ENCODE measurements at places on chromosomes 11 and 22.

DNA sequence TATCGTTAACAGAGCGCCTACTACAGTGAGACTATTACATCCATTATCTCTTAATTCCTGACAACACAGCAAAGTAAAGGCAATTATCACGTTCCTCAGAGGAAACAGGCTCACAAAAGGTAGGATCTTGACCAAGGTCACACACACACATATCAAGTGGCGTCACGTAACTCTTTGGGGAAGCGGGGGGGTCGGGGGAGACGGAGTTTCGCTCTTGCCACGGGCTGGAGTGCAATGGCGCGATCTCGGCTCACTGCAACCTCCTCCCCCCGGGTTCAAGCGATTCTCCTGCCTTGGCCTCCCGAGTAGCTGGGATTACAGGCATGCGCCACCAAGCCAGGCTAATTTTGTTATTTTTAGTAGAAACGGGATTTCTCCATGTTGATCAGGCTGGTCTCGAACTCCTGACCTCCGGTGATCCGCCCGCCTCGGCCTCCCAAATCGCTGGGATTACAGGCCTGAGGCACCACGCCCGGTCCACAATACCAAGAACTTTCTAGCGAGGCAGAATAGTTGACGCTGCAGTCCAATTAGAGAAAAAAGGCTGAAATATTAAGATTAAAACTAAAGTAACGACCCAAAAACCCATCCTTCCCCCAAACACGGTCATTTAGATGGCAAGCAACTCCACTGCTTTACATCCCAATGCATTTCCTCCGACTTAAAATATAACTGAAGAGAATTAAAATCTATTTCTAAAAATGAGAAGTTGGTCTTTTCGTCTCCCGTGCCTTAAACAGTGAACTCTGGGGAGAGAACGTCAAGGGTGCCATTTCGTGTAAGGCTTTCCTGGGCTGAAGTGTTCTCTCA lies 1.2 kb downstream of the DDX17 start:
- peak; percentile 12 for DNase-seq

- DNase-seq, result no peak
These were observed 1.1 kb downstream of the MYBPC3 start for GRCh38 chr11:47351156-47352126.

DNA sequence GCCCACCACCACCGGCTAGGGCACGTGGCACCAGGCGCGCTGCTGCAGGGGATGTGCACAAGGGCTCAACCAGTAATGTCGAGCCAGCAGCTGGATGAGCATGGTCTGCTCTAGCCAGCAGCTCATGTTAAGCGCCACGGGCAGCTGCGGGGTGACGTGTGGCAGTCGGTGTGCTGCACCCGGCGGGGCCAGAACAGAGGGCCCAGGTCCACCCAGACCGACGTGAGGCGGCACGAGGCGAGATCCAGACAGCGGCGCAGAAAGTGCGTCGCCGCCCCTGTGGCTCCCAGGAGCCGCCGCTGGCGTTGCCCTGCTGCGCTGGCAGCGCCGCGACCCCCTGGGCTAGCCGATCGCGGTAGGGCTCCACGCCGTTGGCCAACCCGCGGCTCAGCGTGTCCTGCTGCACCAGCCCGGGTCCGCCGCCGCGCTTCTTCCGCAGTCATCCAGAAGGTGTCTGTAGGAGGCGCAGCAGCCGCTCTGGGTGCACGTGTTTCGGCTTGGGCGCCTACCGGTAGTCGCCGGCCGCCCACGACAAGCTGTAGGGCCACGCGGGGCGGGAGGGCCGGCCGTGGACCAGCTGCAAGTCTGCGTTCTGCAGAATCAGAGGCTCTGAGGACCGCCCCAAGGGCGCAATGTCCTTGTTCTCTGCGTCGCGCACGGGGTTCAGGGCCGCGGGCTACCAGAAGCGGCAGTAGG lies 4.6 kb upstream of the GALR3 start:
- no peak for DNase-seq

DNA sequence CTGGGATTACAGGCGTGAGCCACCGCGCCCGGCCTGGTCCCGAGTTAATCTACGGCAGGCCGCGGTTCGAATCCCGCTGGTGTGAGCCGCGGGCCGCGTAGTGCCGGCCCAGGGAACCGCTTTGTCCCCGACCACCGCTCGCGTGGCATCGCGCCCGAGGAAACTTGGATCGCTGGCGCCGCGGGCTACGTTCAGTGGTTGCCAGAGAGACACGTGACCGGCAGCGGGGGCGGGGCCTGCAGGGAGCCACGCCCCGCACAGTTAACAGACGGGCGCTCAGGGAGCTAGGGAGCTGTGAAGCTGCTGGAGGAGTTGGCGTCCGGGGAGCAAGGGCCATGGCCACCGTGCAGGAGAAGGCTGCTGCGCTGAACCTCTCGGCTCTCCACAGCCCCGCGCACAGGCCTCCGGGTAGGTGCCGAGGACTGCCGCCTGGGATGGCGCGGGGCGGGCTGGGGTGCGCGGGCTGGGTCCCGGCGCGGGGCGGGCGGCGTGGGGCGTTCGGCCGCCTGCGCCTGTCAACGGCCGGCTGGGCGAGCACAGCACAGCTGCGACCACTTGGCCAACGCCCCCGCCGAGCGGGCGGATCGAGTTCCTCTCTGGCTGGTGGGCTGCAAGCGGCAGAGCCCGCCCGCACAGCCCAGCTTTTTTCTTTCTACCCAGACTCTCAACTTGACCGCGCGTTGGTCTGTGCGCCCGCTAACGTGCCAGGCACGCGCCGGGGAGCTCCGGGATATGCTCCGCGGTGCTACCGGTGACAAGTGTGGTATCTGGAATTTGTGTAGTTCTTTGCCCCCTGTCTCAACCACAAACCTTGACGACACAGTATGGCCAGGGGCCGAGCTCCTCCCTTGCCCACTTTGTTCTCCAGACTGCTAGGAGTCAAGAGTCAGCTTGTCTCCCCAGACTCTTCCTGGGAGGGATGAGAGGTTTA lies at the start of gene DEPDC7:
Gene DEPDC7 (plus strand): TSS at position 258 of the 931 bp plus-strand sequence. CDS start 78 bp downstream, at position 336.
- peak; percentile 93 for DNase-seq

DNA sequence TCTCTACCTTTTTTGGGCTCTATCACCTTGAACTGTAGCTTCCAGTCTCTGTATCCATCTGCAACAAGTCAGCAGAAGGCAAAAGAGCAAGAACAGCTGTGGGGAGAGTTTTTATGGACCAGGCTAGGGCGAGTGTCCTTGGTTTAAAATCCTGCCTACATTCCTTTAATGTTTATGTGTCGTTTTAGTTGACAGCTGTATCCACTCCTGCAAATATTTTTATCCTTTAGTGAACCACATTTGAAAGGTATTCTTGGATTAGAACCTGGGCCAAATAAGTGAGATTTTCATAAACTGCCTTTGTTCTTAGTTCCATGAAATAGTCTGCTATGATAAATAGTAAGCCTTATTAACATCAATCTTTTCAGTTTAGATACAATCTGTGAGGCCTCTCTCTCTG lies 712.2 kb downstream of the ETS1 start:
- no peak for DNase-seq

GRCh38 chr22:40001800-40002577 lies 7.2 kb downstream of the FAM83F start:
- DNase-seq, result no peak

- DNase-seq, result peak; percentile 34
These were observed 70.6 kb upstream of the EP300 start for GRCh38 chr22:41021613-41022454.

DNA sequence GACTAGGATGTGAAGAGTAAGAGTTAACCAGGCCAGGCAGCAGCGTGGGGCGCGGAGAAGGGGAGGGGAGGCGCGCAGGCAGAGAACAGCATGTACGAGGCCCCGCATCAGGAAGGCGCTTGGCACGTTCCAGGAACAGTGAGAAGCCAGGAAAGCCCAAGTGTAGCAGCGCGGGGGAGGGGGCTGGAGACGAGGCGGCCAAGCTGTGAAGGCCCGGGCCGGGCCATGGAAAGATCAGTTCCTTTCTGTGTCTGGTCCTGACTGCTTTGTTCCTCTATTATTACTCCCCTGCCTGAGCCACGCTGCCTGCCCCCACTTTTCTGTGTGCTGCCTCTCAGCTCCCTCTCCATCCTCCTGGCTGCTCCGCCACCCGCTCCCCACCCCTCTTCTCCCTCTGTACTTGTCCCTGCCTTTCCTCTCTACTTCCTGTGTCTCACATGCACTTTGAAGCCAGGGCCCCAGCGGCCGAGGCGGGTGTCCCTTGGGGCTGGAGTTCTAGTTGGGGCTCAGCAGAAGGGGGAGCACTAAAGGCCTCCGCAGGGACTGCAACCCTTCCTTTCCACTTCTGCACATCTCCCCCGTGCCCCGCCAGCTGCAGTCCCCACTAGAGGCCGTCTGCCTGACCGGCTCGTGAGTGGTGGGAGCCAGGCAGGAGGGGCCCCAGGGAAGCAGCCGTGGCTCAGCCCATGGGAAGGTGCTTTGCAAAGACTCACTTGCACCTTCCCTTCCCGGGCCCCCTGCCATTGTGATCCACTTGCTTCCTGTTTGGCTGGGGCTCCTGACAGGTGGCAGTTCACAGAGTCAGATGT lies 63.7 kb downstream of the PRDM11 start:
- no peak for DNase-seq

- no peak for DNase-seq
These were observed 54.6 kb downstream of the LRRC74B start for GRCh38 chr22:21100149-21101032.

- DNase-seq, result no peak
These were observed 7.7 kb upstream of the FOSL1 start for GRCh38 chr11:65907878-65908277.

GRCh38 chr11:15179167-15179566 lies 64.4 kb downstream of the INSC start:
- no peak for DNase-seq

GRCh38 chr22:26897384-26897783 lies 240.0 kb downstream of the MIAT start:
- DNase-seq, result no peak
